ENCODE measurements at places on chromosomes 1 and 21.

- DNase-seq = no peak
Observed at GRCh38 chr21:33916200-33916567, 580 bp upstream of the ATP5PO start.

GRCh38 chr1:217642455-217642854 lies 11.3 kb downstream of the SPATA17 start:
- DNase-seq = no peak

- no peak for DNase-seq
Observed at GRCh38 chr1:74199504-74199903, 1.5 kb downstream of the FPGT start.

GRCh38 chr1:15420853-15421465 lies 11.3 kb downstream of the EFHD2 start:
- DNase-seq = no peak

DNA sequence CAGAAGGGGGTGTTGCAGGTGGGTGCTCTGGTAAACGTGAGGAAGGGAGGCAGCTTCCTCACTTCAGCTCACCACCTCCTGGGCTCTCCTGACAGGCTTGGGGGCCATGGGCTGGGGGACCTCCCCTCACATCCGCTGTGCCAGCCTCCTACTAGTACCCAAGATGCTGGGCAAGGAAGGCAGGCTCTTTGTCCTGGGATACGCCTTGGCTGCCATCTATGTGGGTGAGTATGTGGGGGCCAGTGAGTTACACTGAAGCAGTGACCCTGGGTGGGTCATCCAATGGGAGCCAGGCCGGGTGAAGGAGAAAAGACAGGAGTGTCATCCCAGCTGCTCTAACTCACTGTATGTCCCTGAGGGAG lies 5.7 kb downstream of the DCST1 start:
- no peak for DNase-seq

DNA sequence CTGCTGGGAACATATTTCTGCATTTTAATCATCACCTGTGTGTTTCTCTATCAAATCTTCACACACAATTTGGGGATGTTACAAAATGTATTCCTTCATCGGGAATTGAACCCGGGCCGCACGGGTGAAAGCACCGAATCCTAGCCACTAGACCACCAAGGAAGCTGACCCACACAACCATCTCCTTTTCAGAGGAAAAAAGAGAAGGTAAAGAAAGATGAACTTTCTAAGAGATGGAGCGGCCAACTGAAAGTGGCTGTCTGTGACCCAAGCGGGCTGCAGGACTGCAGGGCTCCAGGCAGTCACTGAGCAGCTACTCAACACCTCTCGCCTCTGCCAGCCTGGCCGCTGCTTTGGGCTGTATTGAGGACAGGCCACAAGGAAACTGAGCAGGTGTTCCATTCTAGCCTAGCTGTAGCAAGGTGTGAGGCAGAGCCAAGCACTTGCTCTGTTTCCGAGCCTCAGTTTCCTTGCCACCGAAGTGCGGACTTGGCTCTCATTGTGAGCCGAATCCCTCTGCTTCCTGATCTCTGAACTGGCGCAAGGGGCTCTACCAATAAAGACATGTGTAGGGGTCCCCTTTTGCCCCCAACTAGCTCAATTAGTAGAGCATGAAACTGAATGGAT lies 156.9 kb upstream of the NBPF11 start:
- no peak for DNase-seq

DNA sequence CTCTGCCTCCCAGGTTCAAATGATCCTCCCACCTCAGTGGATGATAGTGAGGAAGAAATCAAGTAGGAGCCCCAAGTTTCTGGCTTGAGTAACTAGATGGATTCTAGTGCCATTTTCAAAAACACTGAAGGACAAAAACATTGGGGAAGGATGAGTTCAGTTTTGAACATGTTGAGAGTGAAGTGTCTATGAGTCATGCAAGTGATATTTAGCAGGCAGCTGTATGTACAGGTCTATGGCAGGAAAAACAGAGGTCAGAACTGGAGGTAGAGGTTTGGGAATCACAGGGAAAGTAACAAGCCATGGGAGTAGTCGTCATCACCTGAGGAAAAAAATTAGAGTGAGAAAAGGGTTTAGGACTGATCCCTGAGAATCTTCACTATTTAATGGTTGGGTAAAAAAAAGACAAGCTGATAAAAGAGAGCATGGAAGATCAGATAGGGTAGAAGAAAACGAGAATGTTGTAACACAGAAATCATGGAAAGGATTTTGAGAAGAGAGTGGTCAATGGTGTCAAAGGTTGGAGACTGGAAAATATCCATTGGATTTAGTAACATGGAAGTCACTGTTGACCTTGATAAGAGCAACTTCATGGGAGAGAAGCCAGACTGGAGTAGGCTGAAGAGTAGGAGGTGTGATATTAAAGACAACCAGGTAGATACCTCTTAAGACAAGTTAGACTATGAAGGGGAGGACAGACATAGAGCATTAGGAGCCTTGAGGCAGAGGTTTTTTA lies 53.1 kb downstream of the DIPK1A start:
- no peak for DNase-seq

DNA sequence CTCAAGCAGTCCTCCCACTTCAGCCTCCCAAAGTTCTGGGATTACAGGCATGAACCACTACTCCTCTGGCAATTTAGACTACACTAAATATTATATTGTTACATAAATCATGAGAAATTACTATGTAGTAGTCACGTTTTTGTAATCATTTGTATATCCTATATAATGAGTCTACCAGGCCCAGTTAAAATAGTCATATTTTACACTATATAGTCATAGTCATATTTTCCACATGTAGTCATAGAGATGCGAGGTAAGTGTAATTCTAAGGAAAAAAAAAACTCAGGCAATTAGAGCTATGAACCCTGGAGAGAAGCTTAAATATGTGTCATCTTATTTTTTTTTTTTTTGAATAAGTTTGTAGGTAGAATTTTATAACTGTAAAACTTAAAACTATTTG lies 90.0 kb downstream of the FNBP1L start:
- DNase-seq = no peak

DNA sequence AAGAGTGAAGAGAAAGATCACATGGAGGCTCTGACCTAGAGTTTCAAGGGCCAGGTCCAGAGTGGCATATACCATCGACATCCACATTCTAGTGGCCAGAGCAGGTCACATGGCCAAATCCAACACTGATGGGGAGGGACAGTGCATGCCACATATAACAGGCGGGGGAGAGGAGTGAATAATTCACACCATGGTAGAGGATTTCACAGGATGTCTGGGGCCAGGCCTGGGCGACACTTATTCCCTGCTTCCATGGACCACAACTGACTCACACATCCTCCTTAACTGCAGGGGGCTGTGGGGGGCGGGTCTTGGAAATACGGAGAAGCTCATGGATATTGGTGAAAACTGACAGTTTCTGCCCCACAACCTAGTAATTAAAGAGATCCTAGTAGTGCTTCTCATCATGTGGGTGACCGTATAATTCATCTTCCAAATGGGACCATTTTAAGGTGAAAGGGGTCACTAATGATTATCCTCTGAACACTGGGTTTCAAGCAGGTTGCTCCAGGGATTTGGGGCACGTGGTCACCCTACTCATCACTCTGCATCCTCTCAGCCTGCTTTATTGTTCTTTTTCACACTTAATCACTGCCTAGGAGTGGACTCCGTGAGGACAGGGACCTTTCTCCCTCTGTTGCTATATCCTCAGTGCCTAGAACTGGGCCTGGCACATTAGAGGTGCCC lies 44.0 kb downstream of the IGSF21 start:
- no peak for DNase-seq

- DNase-seq = no peak
Observed at GRCh38 chr21:23218667-23219066, 2220.5 kb downstream of the NCAM2 start.

DNA sequence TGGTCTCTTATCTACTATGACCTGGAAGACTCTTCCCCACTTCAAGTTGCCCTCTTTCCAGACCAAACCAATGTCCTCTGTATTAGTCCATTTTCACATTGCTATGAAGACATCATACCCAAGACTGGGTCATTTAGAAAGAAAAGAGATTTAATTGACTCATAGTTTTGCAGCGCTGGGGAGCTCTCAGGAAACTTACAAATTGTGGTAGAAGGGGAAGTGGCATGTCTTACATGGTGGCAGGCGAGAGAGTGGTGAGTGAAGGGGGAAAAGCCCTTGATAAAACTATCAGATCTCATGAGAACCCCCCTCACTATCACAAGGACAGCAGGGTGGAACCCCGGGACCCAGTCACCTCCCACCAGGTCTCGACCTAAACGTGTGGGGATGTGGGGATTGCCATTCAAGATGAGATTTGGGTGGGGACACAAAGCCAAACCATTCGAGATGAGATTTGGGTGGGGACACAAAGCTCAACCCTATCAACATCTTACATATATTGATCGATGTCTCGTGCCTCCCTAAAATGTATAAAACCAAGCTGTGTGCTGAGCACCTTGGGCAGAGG lies 14.2 kb upstream of the AGPAT3 start:
- DNase-seq = no peak

GRCh38 chr1:57195436-57195941 lies 228.4 kb downstream of the DAB1 start:
- no peak for DNase-seq

- DNase-seq = no peak
Observed at GRCh38 chr1:30705698-30706097, 17.7 kb downstream of the MATN1 start.

- no peak for DNase-seq
Observed at GRCh38 chr1:223793716-223794115, 52.0 kb downstream of the TP53BP2 start.

DNA sequence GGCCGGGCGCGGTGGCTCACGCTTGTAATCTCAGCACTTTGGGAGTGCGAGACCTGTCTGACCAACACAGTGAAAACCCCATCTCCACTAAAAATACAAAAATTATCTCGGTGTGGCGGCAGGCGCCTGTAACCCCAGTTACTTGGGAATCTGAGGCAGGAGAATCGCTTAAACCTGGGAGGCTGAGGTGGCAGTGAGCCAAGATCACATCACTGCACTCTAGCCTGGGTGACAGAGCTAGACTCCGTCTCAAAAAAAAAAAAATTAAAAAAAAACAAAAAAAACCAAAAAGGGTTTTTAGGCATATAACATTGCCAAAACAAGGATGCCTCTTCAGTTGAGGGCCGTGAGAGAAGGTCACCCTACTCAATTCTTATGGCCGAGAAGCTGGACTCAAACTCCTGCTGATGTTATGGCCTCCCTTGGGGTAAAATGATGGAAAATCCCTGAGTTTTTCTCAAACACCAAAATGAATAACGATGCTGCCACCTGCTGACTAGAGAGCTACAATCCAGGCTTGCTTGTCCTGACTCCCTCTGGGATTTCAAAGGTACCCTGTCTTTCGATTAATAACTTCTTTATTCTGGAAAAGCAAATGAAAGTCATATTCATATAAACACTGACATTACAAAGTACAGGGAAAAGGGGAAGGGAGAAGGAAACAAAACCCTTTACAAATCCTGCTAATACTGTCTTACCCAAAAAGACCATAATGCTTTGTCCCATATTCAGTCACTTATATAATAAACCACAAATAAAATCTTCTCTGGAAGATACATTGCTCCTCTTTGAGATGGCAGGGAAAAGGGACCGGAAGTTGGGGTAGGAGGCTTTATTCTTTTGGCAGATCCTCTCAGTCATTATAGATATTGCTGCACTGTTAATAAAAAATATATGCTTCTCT lies 10.7 kb downstream of the RAB42 start:
- DNase-seq = no peak

DNA sequence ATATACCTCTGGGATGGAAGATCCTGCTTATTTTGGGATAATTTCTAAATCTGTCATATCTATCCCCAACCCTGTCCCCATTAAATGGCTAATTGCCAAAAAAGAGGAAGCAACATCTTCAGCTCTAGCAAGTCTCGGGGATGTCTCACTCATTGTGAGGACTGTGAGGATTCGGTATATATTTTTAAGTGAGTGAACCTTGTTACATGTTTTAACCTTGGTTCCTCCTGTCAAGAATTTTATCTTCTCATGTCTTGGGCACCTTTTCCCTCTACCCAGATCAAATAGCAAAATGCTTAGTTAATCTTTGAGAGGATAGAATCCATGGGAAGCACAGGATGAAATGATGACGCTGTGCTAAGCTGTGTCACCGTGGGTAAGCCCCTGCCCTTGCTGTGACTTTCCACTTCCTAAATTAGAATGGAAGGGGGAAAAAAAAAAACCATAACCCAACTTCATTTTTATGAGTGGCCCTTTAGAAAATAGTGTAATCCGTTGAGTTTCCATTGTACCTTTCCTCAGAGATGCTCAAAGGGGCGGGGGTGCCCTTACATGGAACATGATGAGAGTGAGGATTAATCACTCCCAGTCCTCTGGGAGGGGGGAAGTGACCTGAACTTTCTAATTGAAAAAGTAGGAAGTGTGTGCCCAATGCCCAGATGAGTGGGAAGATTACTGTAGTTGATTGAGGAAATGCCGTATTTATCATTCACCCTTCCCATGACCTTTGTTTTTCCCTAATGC lies 7.6 kb downstream of the ATP1A1 start:
- no peak for DNase-seq

DNA sequence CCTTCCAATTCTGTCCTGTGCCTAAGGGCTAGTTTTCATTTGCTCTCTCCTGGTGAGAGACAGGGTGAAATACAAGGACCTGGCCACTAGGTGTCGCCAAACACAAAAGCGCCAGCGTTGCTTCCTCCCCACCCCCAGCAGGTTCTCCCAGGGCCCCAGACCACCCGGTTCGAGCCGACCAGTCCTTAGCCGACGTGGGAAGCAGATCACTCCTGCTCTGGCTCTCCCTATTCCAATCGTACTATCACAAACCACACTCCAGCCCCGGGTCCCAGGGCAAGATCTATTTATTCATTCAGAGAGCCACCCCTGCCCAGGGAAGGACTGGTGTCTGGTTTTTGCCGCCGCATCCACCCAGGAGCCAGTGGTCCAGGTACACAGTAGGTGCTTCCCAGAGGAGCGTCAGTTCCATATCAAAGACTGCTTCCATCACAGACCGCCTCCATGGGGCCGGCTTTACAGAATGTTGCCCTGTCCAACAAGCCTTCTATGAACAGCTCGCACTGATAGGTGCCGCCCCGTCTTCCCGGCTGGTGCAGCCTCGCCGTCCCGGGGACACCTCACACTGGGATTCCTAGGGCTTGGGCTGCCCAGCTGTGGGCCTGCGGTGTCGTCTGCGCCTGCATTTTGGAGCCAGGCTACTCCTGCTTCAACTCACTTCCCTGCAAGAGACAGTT lies 35.0 kb downstream of the CTNNBIP1 start:
- DNase-seq = no peak

DNA sequence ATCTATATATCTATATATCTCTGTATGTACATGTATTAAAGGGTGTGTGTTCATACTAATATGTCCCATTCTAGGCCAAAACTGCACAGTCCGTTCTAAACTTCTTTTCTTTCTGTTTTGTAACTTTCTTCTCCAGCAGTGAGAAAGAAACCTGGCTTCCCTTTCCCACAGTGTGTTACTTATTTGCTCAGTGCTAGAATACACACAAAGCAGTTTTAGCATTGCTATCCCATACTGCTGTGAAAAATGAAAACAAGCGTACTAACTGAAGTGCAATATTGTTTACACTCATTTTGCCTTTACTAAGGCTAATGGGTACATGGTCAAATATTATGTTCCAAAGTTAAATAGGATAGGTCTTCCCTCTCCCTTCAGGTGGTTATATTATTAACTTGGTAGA lies 163.9 kb downstream of the LEPR start:
- DNase-seq = no peak

GRCh38 chr1:25432749-25433388 lies 2.2 kb downstream of the MACO1 start:
- DNase-seq = no peak

GRCh38 chr1:223097713-223098112 lies 45.3 kb downstream of the TLR5 start:
- DNase-seq = no peak

- DNase-seq = no peak
Observed at GRCh38 chr1:203776636-203777035, 11.7 kb downstream of the LAX1 start.
